T-helper 1 cell (primary cell): ENCODE measurements at places on chromosomes 2 and 18.

- no peak for DNase-seq
Measured at GRCh38 chr2:101538076-101538475, 63.2 kb upstream of the RFX8 start.

- DNase-seq: no peak
Measured at GRCh38 chr2:156321243-156321904, 11.1 kb downstream of the NR4A2 start.

DNA sequence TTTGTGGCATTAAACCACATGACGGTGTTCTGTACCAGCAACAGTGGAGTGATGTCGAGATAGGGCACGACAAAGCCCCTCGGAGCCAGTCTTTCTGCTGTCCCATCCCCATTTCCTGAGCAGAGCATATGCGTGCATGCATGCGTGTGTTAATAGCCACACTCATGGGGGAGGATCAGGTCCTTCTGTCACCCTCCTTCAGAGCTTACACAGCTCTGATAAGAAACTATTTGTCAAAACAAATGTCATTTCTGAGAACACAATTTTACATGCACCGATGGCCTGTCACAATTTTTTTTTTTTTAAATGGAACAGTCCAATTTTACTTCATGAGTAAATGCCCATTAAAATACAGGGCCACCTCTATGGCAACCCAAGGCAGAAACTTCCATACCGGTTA lies 95.9 kb upstream of the ZBTB14 start:
- no peak for DNase-seq

GRCh38 chr18:14970027-14970426 lies 222.1 kb downstream of the ANKRD30B start:
- DNase-seq: no peak

DNA sequence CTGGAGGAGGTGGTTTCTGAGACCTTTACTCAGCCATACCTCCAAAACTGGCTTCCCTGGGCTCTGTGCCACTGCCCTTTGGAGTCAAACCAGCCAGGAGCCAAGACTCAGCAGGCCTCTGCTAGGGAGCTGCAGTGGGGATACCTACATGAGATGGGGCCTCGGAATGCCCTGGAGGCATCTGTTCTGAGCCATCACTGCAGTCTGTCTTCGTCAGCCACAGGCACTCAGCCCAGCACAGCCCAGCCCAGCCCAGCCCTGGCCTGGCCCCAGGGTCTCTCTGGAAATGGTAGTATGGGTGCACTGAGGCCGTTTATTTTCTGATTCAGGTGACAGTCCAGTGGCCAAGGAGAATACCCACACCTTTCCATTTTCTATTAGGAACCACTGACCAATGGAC lies 209.8 kb downstream of the CELF4 start:
- no peak for DNase-seq

- no peak for DNase-seq
Measured at GRCh38 chr2:28608500-28609424, 112.9 kb downstream of the PLB1 start.

DNA sequence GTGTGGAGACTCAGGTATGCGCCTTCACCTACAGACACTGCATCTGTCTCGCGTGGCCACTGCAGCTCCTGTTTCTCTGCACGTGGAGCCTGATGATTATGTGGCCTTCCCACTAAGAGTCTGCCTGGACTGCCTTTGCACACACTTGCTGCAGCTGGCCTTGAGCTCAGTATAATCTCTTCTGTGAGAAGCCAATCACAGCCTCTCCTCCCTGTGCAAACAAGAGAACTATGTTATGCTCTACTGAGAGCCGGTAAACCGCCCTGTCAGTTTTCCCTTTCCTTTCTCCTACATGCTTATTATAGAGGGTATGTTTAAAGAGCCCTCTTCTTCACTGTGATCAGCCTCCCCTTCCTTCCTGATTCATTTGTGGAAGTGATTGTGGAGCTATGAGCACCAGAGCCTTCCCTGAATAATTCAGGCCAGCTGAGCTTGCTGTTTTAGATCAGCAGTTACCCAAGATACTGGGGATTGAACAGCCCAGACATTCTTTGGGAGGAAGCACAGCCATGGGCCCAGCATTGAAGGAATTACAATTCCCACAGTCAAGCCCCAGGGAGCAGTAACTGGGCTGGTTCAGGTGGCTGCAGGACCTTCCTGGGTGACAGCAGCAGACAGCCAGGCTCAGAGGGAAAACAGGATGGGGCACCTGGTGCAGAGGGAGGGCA lies 3.7 kb upstream of the TGFA start:
- no peak for DNase-seq

GRCh38 chr18:50791599-50792438 lies 28.0 kb downstream of the MRO start:
- no peak for DNase-seq

DNA sequence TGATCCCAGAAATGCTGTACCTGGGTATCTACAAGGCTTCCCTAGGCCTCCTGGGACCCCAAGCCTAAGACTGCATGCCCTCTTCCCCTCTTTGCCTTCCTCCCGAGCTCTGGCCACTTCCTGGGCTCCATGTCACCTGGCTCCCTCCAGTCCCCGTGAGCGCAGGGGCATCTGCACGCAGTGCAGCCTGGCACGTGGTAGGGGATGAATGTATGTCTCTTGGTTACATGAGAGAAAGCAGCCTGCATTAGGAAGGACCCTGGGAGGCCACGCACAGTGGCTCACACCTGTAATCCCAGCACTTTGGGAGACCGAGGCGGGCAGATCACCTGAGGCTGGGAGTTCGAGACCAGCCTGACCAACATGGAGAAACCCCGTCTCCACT lies 15.8 kb downstream of the PASK start:
- no peak for DNase-seq

DNA sequence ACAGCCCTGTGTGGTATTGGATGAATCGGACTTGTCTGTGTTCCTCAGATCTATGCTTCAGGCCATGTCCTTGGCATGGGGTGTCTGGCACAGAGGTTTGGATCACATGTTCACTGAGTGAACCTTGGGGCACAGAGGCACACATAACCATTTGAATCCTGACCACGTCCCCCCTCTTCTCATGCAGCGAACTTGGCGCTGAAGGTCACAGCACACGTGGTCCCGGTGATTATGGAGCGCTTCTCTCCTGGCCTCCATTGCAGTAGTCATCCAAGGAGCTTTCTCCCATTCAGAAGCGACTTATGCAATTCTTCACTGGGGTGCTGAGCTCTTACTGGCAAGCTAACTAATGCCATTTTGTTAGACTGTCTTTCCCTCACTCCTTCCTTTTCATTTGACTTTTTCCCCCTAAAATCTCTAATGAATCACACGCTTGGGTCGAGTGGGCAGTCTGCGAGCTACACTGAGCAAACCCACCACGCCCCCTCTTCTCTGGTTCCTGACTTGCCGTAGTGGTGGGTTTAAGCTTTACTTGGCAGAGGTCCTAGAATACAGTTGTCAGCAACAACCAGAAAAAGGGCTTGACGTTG lies 59.4 kb downstream of the KCNG2 start:
- DNase-seq: no peak

DNA sequence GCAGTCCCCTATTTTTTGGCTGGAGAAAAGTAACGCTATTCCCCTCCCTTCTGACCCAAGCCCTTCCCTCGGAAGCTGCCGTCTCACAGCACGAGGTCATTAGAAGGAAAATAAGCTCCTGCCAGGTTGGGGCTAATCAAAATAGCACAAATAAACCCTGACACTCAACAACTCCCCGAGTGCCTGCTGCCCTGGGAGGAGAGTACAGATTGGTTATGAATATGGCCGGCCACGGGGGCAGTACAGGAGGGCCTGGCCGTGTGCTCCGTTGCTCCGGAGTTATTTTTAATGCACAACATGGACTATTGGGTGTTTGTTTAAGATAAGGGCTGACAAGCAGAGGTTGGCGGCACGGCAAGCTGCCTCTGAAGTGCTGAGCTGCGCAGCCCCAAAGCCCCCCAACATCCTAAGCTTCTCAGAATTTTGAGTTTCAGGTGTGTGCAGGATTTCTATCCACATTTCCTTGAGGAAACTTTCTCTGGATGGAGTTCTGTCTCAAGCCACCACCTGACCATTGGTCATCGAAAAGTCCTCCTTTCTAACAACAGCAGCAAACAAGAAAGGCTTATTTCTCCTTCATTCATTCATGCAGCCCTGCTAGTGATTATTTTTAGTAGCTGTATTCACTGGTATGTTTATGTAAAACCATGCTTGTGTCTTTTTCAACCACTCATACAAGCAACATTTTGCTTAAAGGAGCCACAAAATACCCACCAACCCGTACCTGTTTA lies 58.7 kb downstream of the PAX3 start:
- DNase-seq: no peak

DNA sequence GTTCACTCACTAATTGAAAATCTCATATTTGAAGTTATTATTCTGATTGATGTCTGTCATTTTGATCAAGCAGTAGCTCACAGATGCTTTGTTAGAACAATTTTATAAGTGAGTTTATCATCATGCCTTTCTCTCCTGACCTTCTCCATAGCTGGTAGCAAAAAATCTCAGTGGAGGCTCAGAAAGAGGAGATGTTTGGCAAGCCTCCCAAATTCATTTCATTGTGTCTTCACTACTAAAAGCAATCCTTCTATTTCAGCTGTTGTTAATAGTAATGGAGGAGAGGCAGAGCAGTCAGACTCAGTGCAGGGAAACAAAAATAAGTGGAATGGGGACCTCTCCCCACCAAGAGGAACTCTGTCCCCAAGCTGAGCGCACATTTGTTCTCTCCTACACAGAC lies 2127.8 kb upstream of the CELF4 start:
- DNase-seq: no peak

GRCh38 chr2:28607730-28608499 lies 112.1 kb downstream of the PLB1 start:
- no peak for DNase-seq

DNA sequence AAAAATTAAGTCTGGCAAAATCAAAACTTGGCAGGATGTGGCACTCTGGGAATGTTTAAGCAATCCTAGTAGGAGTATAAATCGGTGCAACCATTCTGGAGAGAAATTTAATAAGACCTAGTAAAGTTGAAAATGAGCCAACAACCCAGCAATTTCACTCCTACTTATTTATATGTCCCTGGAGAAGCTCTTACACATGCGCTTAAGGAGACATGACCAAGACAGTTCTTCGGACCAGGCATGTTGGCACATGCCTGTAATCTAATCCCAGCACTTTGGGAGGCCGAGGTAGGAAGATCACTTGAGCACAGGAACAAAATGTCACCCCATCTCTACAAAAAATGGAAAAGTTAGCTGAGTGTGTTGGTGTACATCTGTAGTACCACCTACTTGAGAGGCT lies 374.6 kb upstream of the LYPD1 start:
- no peak for DNase-seq

DNA sequence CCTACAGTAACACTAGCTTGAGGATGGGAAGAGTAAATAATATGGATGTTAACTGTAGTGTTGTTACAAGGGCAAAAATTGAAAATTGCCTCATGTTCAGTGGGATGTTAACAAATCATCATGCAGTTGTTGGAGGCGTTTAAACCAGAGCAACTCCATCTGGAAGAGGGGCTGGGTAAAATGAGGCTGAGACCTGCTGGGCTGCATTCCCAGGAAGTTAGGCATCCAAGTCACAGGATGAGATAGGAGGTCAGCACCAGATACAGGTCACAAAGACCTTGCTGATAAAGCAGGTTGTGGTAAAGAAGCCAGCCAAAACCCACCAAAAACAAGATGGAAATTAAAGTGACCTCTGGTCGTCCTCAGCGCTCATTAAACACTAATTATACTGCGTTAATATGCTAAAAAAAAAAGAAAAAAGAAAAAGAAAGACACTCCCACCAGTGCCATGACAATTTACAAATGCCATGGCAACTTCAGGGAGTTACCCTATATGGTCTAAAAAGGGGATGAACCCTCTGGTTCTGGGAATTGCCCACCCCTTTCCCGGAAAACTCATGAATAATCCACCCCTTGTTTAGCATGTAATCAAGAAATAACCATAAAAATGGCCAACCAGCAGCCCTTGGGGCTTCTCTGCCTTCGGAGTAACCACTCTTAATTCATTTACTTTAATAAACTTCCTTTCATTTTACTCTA lies 101.4 kb downstream of the MYO5B start:
- DNase-seq: no peak

DNA sequence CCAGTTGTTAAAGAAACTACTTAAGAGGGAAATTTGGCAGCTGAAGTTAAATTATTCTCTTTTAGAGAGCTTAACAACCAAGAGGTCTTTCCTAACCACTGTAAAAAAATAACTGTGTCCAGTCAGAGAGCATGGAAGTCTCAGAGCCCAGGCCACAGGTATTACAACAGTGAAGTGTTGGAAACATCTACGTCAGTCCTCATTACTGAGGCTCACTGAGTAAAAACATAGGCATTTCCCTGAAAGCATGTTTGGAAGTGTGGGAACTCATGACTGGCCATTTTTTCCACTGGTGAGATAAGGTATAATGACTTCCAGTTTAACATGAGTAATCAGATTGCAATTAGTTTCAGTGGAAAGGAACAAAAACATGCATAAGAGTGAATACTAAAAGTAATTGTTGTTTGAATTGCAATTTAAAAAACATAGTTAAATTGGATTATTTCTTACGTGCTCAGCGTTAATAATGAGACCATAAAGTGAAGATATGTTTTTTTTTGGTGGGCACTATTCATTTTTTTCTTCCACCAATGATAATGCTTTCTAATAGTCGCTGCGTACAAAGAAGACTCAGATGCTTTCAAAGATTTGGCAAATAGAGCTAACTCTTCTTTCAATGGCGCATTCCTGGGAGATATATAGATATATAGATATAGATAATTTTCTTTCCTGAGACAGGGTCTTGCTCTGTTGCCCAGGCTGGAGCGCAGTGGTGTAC lies 60.8 kb downstream of the EFEMP1 start:
- no peak for DNase-seq

DNA sequence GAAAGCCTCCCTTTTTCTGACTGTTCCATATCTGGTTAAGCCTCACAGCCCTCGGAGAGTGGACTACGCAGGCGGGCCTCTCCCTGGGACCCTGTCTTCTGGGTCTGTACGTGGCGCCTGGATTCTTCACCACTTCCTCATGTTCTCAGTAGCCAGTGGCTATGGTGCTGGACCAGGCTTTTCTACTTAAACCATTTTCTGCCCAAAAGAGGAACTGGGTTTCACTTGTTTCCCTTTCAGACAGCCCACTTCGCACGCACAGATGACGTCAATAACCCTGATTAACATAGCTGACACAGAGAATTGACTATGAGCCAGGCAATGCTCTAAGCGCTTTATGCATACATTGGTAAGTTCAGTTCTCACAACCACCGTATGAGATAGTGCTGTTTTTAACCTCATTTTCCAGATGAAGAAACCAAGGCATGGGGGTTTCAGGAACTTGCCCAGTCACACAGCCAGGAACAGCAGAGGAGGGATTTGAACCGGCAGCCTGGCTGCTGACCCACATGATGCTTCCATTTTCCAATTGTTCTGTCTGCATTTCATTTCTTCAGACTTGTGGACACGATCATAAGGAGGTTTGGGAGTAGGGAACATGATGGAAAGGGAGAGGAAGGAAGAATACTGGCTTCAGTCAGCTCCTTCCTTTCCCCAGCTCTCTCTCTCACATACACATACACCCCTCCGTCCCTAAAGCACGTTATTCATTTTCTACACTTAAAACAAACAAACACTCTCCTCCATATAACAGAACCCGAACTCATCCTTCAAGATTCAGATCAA lies 41.7 kb downstream of the MYOM1 start:
- DNase-seq: peak; percentile 13

- DNase-seq: peak; percentile 86
Measured at GRCh38 chr2:100588071-100588786, 25.4 kb downstream of the PDCL3 start.
